ENCODE measurements at places on chromosomes 12 and 14.
A peak's percentile ranks its signal among the peaks of the same experiment; 100 is the strongest.

- no peak for DNase-seq
These were observed 1209.8 kb downstream of the FLRT2 start for GRCh38 chr14:86739761-86740160.

DNA sequence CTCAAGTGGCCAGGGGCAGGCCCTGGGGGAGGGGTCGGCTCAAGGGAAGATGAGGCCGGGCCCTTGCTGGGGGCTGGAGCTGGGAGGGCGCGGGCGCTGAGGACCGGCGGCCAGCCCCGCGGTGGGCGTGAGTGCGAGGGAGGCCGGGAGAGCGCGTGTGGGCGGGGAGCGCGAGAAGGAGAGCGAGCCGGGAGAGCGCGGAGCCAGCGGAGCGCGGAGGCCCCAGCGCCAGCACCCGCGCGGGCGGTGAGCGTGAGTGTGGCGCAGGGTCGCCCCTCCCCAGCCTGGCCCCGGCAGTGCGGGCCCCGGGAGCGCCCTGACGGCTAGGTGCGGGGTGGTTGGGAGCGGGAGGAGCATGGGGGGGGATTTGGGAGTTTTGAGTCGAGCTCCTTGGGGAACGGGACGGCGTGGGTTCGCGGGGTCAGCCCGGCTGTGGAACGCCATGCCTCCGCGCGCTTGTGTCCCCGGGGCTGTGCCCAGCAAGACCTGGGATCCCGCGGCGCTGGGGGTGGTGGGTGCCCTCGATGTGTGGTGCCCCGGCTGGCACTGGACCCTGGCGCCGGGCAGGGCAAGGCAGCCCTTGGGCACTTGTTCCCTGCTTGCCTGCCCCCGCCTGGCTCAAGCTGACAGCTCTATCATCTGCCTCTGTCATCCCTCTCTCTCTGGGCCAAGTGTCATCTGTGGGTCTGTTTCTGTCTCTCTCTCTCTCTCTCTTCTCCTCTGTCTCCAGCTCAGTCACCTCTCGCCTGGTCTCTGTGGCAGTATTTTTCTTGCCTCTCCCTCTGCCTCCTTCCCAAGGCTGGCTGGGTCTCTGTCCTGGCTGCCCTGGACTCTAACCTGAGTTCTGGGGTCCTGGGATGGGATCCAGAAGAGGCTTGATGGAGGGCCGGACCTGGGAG lies at the start of gene LBHD2:
Gene LBHD2 (plus strand): TSS at position 190 of the 899 bp plus-strand sequence. CDS start 1,803 bp downstream, outside the sequence.
- DNase-seq, result no peak

GRCh38 chr12:33670284-33670683 lies 230.7 kb upstream of the SYT10 start:
- DNase-seq, result no peak

DNA sequence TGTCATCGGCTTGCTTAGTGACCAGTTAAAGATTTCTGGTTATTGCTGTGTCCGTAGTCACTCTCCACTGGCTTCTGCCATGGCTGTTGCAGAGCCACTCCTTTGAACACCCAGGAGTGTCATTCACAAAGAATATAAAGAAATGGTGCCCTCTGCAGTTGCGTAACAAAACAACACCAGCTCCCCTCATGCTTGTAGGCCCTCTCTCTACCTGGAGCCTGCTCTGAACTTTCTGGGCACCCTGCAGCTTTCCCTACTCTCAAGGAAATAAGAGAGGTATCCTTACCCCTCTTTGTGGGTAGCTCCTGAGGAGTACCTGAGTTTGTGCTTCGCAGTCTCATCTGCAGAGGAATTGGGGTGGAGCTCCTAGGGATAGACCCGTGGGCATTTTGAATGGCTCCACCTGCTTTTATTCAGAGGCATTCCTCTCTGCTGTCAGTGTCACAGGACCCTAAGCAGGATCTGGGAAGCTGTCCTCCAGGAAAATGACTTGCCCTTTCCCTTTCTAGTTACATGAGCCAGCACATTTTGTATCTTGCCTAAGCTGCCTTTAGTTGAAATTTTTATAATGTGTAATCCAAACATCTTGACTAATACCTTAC lies 97.2 kb upstream of the TMEM260 start:
- DNase-seq, result no peak

GRCh38 chr12:4054630-4055029 lies 181.4 kb upstream of the PARP11 start:
- no peak for DNase-seq

- no peak for DNase-seq
These were observed 101.6 kb upstream of the PLXNC1 start for GRCh38 chr12:94046626-94047410.

- no peak for DNase-seq
These were observed 19.8 kb upstream of the AMN start for GRCh38 chr14:102902523-102903247.

DNA sequence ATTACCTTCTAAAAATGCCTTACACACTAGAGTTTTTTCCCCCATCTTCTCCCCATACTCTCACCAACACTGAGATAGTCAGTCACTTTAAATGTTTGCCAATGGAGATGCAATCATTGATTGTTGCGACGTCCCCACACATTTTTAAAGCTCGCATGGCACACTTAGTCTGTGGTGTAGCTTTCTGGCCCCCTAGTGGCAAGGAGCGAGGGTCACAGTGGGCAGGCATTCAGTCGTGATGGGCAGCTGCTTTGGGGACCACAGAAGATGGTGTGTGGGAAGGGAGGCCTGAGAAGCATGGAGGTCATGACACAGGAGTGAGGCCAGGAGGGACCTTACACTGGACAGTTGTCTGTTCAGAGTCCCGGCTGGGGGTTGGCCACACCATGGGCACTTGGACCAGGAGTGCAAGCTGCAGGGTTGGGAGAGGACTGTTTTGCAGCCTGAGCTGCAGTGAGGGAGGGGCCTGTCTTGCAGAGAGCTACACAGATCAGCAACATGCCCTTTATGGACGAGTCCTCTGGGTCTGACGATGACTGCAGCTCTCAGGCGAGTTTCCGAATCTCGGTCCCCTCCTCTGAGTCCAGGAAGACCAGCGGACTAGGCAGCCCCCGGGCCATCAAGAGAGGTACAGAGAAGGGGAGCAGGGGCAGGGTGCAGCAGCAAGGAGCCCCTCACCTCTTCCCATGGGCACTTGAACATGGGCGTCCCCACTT lies 28.6 kb downstream of the PIGH start:
- peak; percentile 8 for DNase-seq

- DNase-seq, result no peak
These were observed 32.6 kb downstream of the PPP2R5E start for GRCh38 chr14:63510538-63510937.

DNA sequence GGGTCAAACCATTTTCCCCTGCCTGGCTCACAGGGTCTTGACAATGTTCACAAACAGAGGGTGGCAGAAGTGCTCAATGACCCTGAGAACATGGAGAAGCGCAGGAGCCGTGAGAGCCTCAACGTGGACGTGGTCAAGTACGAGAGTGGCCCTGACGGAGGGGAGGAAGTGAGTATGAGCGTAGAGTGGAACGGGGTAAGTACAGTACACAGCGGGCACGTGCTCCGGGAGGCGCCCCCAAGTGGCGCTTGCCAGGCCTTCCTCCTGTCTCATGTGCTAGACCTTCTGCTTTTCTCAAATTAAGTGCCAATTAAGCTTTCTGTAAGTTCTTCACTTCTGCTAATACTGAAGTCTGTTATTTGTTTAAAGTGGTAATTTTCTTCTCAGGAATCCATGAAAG lies 35.9 kb downstream of the XRCC3 start:
- no peak for DNase-seq

GRCh38 chr12:27460471-27460978 lies 14.0 kb downstream of the SMCO2 start:
- no peak for DNase-seq

DNA sequence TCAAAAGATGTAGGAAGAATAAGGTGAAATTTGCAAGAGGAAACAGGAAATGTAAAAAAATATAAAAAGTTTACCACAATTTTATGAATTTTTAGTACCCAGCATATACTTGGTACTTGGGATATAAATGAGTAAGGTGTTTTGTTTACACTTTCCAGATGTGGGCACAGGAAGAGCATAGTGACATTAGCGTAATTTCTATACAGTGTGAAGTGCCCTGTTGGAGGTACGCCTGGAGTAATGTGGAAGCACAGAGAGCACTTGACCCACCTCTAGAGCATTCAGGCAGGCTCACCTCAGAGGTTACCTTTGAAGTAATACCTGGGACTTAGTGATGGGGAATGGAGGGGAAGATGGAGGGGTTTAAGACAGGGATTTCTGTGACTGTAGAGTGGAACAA lies 89.5 kb downstream of the AEBP2 start:
- DNase-seq, result no peak

DNA sequence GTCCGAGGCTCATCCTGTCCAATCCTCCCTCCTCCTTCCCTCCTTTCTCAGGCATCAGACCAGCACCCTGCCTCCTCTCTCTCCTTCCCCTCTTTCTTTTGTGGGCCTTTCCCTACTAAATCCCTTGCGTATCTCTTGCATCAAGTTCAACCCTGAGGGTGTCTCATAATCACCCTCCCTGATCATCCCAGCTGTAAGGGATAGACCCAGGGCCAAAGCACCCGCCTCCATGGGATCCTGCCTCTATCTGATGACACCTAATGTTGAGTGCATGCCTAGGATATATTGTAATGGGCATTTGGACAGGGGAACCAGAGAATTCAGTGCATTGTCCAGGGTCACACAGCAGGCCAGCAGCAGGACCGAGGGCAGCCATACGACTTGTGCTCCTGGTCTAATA lies 84.9 kb downstream of the PHETA1 start:
- DNase-seq, result no peak

- no peak for DNase-seq
These were observed 137.5 kb upstream of the RFLNA start for GRCh38 chr12:124157406-124157805.

DNA sequence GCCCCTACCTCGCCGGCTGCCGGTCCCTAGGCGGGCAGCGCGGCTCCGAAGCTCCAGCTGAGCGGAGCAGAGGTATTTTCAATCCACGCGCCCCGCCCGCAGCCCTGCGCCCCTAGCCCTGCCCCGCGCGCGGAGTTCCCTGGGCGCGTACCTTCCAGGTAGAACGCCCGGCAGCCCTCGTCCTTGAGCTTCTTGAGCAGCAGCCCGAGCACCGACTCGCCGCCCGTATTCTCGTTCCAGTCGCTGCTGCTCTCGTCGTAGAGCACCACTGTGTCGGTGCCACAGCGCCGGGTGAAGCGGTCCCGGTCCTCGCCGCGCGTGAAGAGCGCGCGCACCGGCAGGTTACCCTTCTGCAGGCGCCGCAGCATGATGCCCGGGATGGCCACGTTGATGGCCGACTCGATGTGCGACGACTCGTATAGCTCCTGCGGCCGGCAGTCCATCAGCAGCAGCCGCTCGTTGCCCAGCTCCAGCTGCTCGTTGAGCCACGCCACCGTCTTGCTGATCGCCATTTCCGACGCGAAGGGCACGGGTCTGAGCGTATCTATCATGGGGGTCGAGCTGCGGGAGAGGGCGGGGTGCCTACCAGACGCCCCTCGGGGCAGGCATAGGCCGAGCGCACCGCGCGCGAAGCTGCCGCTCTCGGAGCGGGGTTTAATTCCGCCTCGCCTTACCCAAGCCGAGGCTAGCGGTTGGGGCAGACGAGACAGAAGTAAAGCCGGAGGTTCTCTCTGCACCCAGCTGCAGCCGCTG lies 636 bp downstream of the DUSP6 start:
- DNase-seq, result peak; percentile 17

- DNase-seq, result no peak
These were observed 6.3 kb upstream of the MLXIP start for GRCh38 chr12:122072031-122072970.

DNA sequence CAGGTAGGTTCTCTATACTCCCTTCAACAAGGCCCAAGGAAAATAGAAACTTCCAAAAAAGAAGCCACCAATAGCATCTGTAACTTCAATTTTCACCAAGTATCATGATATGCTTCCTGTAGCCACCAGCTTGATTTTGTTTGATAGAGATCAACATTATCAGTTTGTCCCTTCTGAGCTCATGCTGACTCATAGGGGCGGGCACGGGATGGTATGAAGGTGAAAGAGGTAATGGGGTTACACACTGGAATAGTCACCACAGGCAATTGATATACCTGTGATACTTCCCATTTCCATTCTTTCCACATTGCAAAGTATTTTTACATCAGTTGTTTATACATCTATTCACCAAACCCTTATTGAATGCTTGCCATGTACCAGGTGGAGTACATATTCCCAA lies 134.1 kb downstream of the KCNA5 start:
- no peak for DNase-seq

DNA sequence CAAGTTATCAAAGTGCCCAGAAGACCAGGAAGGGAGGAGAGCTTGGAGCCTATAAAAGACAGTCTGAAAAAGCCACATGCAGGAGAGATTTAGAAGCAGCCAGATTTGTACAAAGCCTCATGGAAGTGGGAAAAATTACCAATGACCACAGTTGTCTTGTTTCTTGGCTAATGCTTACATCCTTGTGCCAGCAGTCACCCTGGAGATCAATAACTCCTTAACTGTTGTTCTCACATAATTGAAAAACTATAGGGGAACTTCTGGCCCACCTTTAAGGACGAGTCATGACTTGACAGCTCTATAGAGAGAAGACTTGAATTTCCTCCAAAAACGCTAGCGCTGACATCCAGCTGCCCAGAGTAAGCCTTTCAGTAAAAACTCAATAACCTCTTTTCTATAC lies 313.1 kb downstream of the GALC start:
- no peak for DNase-seq

Data from stimulated activated CD8-positive, alpha-beta memory T cell treated with anti-CD3 and anti-CD28 coated beads, Interleukin-15, amount 100 ng/mL, for 24 hours (primary cell).